ENCODE measurements at places on chromosomes 7 and 10. TPM values are rescaled to one million over a fixed set of nuclear protein-coding genes. Genes with fewer than 3 reads are reported as not detected.

BMPER gene
- total RNA-seq, result not detected

ERVW-1 gene
- not detected for total RNA-seq

PGAM2 gene
- 0.89 TPM for total RNA-seq

P4HA1 gene
- total RNA-seq, result 30.0 TPM

CTAGE8 gene
- total RNA-seq, result 0.98 TPM

KDM7A gene
- total RNA-seq, result 13.4 TPM

FIS1 gene
- 113 TPM for total RNA-seq

ANKRD26 gene
- total RNA-seq, result 6.9 TPM

VWDE gene
- 4.2 TPM for total RNA-seq

DBF4 gene
- 65.5 TPM for total RNA-seq

TMEM176A gene
- not detected for total RNA-seq
